ENCODE measurements at places on chromosomes 1 and 21.

DNA sequence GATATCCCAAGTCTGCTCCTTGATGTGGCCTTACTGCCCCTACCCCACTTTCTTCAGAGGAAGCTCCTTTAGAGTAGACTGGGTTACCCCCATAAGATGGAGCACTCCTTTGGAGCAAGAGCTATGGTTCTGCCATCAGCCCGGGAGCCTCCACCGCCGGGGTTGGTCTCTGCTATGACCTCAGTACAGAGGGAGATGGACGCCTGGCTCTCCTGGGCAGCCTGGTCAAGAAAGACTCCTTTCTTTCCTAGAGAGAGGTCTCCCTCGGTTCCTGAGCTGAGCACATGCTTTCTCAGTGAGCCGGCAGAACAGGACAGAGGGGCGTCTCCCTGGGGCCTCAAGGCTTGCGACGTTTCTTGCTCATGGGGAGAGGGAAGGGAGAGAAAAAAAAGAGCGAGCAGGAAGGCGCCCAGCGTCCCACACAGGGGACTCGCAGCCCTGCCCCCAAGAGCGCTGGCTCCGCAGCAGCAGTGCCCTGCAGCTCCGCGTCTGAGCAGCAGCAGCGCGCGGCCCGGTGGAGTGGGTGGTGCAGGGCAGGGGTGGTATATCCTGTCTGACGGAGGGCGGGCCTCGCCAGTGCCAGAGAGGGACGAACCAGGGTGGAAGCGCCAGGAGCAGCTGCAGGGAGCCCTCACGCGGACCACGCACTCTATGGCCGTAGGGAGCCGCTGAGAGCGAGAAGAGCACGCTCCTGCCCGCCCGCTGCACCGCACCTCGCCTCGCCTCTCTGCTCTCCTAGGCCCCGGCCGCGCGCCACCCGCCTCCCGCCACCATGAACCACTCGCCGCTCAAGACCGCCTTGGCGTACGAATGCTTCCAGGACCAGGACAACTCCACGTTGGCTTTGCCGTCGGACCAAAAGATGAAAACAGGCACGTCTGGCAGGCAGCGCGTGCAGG lies at the start of gene PKP1:
Gene PKP1, plus strand, starts transcription at position 576 of the 899 bp plus-strand sequence. Its CDS starts 197 bp downstream, at position 773.
- H3K4me3 ChIP-seq: no peak within 1 kb of the TSS
- H3K36me3 ChIP-seq: no peaks in the 10 kb centered on the region
- H3K4me1 ChIP-seq: no peaks in the 10 kb centered on the region
- H3K27ac ChIP-seq: no peak within 1 kb of the TSS
- peaks cover 71% of the 10 kb centered on the region for H3K27me3 ChIP-seq
- DNase-seq: peak; percentile 53

GRCh38 chr21:26457817-26458216 lies 115.3 kb downstream of the CYYR1 start:
- H3K4me3 ChIP-seq: no peak overlapping the region
- H3K4me1 ChIP-seq: no peaks in the 10 kb centered on the region
- no peak for DNase-seq
- no peaks in the 10 kb centered on the region for H3K27me3 ChIP-seq
- no peaks in the 10 kb centered on the region for H3K36me3 ChIP-seq

DNA sequence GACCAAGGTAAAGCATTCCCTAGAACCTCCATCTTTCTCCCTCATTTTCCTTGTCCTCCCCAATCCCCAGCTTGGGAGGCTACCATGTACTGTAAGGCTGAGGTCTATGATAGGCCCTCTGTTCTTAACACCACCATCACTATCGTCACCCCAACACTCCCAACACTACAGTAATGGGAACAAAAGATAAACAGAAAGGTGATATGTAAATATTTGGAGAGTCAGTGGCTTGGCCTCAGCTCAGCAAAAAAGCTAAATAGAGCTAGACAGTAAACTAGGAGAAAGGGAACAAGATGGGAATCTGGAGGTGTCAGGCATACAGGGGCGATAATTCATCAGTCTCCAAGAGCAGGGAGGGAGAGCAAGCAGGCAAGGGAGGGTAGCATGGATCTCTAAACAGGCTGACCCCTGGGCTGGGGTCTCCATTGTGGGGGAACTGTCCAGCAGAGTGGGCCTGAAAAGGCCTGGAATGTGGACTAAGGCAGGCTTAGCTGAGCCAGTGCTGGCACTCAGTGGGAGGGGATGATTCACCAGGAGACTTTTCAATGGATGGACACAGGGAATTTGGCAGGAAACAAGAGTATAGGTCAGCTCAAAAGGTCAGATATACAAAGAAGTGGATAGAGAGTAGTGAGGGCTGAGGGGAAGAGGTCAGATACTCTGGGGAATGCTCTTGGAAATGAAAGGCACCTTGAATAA lies 6.7 kb downstream of the WNT2B start:
- no peak for DNase-seq
- H3K36me3 ChIP-seq: peaks cover 14% of the 10 kb centered on the region
- H3K27ac ChIP-seq: no peak overlapping the region
- no peak overlapping the region for H3K4me3 ChIP-seq
- H3K27me3 ChIP-seq: no peaks in the 10 kb centered on the region

DNA sequence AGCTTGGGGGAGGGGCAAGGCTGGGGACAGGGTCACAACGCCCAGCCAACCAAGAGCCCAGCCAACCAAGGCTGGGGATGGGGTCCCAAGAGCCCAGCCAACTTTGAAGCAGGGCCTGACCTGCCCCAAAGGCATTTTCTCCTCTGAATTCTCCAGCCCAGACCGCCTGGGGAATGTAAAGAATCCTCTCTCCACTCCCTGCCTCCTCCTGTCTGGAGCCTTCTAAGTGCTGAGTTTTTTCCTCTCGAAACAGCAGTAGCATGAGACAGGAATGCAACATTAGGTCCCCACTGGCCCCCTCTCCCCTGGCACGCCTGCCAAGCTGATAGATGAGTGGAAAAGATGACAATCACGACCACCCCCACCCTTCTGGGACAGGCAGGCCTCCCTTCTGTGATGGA lies 17.0 kb downstream of the C1orf198 start:
- H3K27me3 ChIP-seq: no peaks in the 10 kb centered on the region
- no peak for DNase-seq
- H3K36me3 ChIP-seq: no peaks in the 10 kb centered on the region

DNA sequence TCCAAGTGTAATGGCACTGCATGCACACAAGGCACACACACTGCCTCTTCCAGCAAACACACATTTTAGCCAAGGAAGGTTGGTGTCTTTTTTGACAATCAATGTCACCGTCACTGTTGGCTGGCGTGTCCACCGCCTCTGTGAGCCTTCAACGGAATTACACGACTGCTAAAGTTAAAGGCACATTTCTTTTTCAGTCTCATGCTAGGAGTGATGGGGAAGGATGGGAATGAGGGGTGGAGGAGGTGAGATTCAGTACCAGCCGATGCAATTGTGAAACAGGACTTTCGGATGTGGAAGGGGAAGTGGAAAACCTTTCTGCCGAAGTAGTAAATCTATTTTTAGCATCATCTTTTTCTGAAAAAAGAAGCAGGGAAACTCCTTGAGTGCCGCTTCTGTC lies 1.4 kb downstream of the ELAVL4 start:
- no peak overlapping the region for H3K4me3 ChIP-seq
- no peaks in the 10 kb centered on the region for H3K4me1 ChIP-seq
- H3K36me3 ChIP-seq: no peaks in the 10 kb centered on the region
- no peaks in the 10 kb centered on the region for H3K27me3 ChIP-seq
- no peak for DNase-seq

DNA sequence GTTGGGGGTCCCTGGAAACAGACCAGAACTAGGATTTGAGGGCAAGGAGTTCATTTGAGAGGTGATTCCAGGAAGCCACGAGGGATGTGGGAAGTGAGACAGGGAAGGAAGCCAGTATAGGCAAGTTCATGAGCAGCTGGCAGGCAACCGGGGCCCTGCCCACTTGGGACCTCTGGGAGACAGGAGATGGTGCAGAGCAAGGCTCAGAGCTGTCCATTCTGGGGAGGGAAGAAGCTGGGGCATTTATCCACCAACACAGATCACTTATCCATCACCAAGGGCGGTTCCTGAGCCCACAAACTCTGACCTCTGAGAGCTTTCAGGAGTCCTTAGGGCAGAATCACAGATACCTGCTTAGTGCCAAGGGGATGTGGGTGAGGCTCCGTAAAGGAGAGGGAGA lies 16.8 kb downstream of the EDN2 start:
- H3K36me3 ChIP-seq: no peaks in the 10 kb centered on the region
- H3K4me3 ChIP-seq: no peak overlapping the region
- no peaks in the 10 kb centered on the region for H3K4me1 ChIP-seq
- no peaks in the 10 kb centered on the region for H3K27me3 ChIP-seq
- peak overlapping the region; percentile 59 for H3K27ac ChIP-seq

DNA sequence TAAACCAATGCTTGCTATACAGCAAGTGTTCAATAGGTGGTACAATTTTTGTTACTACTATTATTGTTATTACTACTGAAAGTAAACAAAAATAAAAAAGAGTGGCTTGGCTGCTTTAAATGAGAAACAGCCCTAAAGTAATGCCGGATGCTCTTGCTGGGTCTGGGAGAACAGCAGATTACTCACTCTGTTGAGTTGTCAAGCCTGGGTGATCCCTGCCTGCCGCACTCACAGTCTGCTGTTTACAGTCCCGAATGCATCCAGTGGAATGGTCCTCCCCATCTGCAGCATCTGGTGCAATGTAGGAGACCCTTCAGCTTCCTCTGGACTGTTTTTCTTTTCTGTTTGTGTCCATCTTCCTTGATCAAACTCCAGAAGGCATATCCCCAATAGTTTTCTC lies 102.7 kb upstream of the IVNS1ABP start:
- H3K4me1 ChIP-seq: no peaks in the 10 kb centered on the region
- no peak overlapping the region for H3K27ac ChIP-seq
- no peaks in the 10 kb centered on the region for H3K27me3 ChIP-seq

GRCh38 chr1:110250749-110251148 lies 40.6 kb downstream of the KCNC4 start:
- no peaks in the 10 kb centered on the region for H3K36me3 ChIP-seq
- DNase-seq: no peak
- H3K4me3 ChIP-seq: no peak overlapping the region
- peaks cover 9% of the 10 kb centered on the region for H3K27me3 ChIP-seq

DNA sequence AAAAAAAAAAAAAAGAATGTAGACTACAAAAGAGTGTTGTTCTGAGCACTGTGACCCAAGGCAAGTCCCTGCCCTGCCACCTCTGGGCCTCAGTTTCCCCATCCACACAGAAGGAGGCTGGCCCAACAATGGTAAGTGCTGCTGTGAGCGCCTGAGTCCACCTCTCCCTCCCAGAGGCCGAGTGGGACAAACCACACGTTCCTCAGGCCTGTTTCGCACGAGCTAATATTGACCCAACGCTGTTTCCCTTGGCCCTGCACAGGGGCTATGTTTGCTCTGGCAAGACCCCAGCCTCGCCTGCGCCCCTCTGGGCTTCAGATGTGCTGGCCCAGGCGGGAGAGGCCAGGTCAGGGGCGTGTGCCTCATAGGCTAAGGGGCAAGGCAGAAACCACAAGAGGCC lies 12.6 kb upstream of the LAPTM5 start:
- H3K27me3 ChIP-seq: no peaks in the 10 kb centered on the region
- no peak for DNase-seq
- no peaks in the 10 kb centered on the region for H3K36me3 ChIP-seq
- H3K4me3 ChIP-seq: no peak overlapping the region

- DNase-seq: no peak
- H3K36me3 ChIP-seq: no peaks in the 10 kb centered on the region
Observed at GRCh38 chr1:111082421-111083203, 57.3 kb downstream of the DRAM2 start.

DNA sequence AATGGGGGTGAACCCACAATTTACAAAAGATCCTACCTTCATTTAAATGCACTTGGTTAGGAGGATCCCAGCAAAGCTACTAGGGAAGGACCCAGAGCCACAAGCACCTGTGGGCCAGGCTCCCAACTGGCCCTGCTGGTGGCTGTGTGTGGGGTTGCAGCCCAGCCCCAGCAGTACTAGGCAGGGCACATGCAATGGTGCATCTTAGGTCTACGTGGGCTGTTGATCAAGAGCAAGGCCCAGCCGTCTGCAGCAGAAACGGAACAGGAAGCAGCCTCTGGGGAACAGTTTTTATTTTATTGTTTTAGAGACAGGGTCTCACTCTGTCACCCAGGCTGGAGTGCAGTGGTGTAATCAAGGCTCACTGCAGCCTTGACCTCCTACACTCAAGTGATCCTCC lies 134.1 kb upstream of the RAB4A start:
- H3K27ac ChIP-seq: no peak overlapping the region
- H3K27me3 ChIP-seq: no peaks in the 10 kb centered on the region
- peaks cover 3% of the 10 kb centered on the region for H3K4me1 ChIP-seq
- no peaks in the 10 kb centered on the region for H3K36me3 ChIP-seq
- no peak for DNase-seq

DNA sequence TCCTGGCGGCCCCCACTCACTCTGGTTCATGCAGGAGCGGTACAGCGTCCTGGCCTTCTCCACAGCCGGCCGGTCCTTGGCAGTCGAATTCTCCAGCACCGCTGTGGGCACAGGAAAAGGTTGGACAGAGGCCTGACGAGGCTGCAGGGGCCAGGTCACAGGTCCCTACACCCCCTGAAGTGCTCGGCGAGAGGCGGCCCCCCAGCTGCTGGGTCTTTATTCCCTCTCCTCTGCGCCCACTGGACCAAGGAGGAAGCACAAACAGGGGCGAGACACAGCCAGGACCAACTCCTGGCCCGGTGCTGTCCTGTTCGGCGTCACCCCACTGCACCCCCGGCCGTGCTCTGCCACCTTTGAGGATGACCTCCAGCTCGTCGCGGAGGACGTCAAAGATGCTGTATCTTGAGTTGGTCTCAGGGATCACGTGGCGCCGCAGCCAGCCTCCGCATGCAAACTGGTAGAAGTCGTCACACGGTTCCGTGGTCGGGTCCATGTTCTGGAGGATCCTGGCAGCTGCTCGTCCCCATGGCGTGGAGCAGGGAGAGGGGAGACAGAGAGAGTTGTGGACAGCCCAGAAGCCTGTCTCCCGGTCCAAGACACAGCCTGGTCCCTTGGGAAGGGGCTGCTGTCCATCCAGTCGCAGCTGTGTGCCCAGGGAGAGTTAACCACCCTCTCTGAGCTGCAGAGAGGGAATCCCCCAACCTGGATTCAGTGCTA lies 22.9 kb downstream of the PRXL2B start:
- no peak overlapping the region for H3K4me3 ChIP-seq
- no peak overlapping the region for H3K27ac ChIP-seq
- H3K27me3 ChIP-seq: no peaks in the 10 kb centered on the region
- DNase-seq: no peak

DNA sequence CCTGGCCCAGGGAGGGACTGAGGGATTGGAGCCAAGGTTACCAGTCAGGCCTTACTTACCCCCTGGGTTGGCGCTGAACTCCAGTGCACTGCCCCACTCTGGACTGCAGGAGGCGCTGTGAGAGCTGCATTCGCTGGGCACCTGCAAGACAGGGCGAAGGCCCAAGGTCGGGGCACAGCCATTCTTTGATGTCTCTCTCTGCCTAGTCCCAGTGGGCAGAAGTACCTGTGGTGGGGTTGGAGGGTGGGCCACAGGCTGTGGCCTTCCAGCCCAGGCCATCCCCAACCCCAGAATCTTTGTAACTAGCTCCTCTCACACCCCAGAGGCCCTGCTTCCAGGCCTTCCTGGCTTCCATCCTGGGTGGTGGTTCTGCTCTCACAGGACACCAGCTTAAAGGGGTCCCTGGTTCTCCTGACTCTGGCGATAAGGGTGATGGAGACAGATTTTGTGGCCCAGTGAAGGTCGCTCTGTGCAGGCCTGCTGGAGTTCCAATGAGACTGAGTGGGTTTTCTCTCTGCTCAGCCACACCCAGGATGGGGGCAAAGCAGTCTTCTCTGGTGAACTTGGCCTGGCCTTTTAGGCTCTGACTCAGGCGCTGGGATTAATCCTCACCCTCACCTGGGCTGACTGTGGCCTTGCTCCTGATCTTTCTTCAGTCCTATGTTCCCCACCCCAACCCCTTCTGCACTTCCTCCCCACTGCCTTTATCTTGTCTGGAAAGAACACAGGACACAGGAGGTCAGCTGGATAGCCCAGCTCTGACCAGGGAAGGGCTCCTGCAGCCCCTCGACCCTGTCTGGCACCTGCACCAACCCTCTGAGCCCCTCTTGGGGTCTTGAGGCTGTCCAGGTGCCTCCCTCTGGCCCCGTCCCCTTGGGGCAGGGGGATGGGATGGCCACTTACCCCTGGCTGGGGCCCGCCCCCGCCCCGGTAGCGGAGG lies 954 bp downstream of the MYOG start:
- H3K4me3 ChIP-seq: no peak overlapping the region
- DNase-seq: peak; percentile 11
- H3K27me3 ChIP-seq: no peaks in the 10 kb centered on the region
- H3K36me3 ChIP-seq: no peaks in the 10 kb centered on the region

All from small intestine (tissue), 16 donors.